Stimulated activated CD4-positive, alpha-beta T cell treated with anti-CD3 and anti-CD28 coated beads, Interleukin-15, amount 100 ng/mL, for 24 hours (primary cell): ENCODE measurements at places on chromosomes 5 and 9.

DNA sequence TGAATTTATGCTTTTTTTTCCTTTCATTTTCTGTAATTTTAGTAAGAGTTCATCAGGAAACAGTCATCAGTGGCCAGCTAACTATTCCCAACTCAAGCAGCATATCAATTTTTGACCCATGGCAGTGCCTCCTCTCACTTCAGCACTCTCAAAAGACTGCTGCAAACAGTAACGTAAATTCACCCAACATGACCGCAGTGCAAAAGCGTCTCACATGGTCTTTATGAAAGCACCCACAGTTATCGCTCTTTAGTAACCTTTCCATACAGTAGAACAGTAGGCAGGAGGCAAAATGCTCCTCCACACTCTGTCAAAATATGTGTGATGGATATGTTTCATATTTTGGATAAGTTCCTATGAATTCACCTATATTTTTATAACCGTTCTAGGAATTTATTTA is 48.6 kb downstream of the PARP8 start:
- DNase-seq = no peak

DNA sequence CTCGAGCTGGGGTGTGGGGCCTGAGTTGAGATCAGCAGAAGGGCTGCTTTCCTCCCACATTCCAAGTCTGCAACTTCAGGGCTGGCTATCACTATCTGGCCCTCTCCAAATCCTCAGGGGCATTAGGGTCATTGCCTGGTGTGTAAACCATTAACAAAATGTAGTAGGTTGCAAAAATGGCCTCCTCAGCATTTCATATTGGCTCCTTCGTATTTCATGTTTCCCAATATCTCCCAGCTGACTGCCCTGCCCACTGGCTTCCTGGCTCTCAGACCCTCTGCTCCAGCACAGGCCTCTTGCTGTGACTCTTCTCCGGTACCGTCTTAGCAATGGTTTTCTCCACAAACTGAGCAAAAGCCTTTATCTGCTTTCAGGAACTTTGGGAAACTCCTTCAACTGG is 113.8 kb downstream of the GADD45G start:
- DNase-seq = no peak

GRCh38 chr5:139884734-139885133 is 89.1 kb downstream of the PSD2 start:
- no peak for DNase-seq

DNA sequence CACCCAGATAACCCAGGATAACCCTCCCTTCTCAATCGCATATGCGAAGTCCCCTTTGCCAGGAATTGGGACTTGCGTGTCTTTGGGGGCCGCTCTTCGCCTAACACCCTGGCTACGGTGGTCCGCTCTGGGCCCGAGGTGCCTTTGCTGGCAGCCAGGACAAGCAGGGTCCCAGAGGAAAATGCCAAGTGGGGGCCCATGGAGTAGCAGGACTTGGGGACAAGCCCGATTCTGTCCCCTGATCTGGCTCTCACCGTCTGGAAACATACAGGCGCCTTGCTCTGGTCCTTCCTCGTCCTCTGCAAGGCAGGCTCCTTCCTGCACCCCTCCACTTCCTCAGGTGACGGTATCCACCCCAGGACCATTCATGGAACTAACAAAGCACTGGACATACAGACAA is 78.1 kb upstream of the UNC5A start:
- no peak for DNase-seq

DNA sequence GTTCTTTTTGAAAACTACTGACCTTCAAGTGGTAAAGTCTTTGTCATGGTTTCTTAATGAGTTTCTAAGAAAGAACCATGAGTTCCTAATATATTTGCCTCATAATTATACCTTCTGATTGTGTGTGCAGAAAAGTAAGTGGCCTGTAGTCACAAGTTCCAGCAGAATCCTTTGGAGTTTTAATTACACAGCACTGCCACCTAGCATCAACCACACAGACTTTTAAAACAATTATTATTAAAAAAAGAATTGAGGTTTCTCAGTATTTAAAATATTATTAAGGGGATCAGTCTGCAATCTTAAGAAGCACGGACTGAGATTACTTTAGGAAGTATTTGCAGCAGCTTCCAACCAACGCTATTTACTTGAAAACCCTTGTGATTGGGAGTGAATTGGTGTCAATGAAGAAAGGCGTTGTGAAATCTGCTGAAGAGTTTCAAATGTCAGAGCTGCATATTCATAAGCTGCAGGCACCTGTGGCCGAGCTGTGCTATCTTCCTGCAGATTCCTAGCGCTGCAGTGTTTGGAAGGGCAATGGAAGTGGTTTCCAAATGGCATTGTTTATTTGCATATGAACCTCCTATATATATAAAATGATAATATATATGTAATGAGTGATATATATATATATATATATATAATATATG is 1074.2 kb upstream of the WWC1 start:
- DNase-seq = no peak

GRCh38 chr5:125209650-125210049 is 463.2 kb upstream of the ZNF608 start:
- DNase-seq = no peak

GRCh38 chr5:108523360-108523759 is 141.5 kb upstream of the FBXL17 start:
- DNase-seq = no peak

DNA sequence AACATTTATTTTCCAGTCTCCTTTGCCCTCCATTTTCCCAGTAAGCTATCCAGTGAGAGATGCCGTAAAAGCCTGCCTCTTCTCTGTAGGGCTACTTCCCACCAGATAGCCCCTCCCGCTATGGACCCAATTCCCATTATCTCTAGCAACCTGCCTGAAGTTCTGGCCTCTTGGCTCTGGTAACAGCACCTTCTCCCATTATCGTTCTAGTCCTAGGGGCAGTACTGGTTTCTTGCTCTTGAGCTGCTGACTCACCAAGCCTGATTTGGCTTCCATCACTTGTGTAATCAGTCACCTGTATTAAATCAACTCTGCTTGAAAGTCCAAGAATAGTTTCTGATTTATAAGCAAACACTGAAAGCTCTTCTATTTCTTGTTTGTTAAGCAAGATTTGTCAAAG is 42.8 kb upstream of the PARP8 start:
- no peak for DNase-seq

GRCh38 chr5:157558041-157558595 is 17.5 kb downstream of the ADAM19 start:
- DNase-seq = no peak

DNA sequence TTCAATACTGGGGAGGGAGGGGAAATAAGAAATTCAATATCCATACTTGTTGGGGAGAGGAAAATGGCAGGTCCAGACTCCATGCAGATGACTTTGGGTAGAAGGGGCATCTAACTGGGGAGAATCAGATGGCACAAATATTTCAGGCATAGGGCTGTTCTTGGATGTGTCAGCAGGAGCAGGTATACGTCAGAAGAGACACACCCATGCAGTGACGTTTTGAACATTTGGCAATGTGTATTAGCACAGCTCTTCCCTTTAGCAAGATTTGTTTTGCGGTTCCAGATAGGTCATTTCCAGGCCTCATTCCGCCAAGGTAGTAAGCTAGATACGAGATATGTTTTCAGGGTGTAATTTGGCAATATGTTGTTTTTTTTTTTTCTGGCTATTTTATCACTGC is 187.2 kb upstream of the CDH10 start:
- DNase-seq = no peak

DNA sequence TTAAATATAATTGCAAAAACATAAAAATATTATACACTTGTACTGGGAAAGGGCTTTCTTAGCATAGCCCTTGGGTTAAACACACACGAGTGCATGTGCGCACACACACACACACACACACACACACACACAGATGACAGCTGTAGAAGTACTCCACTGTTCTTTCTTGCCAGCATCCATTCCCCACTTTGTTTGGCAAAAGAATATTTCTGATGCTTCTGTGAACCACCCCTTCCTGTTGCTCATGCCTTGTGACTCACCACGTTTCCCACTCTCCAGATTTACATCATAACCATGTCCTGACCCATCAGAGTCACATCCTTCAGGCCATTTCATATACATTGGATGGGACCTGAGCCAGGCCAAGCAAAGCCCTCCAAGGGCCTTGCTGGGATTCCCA is 280.1 kb downstream of the DNAH5 start:
- DNase-seq = no peak

GRCh38 chr9:80922544-80922943 is 766.8 kb downstream of the TLE1 start:
- no peak for DNase-seq

DNA sequence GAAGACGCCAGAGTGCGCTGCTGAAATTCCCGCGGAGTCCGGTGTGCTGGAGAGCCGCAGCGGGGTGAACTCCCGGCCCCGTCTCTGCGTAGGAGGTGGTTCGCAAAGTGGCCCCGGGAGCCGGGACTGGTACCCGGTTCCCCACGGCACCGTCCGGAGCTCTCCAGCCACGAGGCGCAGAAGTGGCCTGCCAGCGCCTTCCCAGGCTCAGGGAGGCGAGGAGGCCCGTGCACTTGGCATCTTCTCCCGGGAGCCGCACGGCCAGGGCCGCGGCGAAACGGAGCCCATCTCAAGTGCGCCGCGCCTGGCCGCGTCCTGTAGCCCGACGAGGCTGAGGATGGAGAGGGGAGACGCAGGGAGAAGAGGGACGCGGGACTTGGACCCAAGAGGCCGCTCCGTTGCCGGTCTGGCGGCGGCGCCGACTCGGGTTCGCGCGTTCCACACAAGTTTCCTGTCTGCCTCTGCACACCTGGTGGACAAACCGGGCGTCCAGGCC is 1.1 kb upstream of the IRX1 start:
- DNase-seq = no peak

DNA sequence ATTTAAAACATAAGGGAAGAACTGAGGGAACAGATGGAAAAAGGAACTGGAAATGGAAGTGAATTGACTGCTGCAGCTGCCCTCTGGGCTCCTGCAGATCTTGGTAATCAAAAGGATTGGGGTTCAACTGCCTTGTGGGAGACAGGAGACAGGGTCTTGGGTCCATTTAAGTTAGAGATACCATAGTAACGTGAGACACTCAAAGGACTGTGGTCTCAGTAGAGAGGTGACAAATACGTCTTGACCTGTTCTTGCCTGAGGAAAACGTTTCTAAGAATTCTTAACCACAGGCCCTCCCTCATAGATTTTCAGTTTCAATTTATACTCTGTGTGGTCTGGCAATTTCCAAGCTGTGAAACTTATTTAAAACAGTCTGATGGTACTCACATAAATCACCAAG is 100.8 kb upstream of the DHFR start:
- DNase-seq = peak; percentile 10

DNA sequence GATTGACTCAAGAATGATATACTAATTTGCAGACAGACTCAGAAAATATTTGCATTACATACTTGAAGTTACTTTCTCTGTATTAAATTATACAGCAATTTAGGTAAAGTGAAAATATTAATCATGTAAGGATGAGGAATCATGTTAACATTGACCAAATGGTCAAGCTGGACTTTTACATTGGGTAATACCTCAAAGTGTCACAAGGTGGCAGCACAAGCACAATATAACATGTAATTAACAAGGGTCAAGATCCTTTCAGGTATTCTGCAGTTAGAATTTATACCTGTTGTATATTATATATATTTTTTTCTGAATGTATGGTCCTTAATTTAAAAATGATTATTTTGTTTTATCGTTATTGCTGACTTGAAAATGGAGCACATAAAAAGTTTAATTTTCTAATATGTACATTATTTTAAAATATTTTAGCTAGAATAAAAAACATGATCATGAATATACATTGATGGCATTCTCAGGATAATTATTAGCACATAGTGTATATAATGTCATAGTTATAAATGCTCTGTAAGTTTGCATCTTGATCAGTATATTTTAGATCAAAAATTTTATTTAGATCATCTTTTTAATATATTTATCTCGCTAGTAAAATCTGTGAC is 8.6 kb downstream of the HAPLN1 start:
- peak; percentile 14 for DNase-seq

GRCh38 chr9:136827794-136828473 is 14.3 kb upstream of the AJM1 start:
- DNase-seq = no peak

DNA sequence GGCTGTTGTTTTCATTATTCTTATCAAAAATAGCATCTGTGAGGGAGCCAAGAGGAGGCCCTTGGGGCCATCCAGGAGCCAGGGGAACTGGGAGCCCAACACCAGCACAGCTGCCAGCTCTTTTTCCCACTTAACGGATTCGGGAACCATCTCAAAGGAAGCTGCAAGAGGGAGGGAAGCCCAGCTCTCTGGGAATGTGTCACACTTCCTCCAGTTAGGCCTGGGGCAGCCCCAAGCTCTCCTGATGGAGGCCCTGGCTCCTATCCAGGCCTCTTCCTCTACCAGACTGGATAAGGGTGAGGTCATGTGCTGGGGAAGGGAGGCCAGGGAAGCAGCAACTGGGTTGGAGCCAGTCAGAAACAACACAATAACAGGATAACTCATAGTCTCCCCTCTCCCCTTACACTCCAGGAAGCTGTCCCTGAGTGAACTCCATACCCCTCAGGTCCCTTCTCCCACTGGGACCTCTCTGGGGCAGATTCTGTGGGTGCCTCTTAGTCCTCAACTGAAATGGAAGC is 12.7 kb downstream of the CSF2 start:
- DNase-seq = no peak

- DNase-seq = no peak
These were observed 6.7 kb downstream of the KIF2A start for GRCh38 chr5:62312674-62313073.

- DNase-seq = no peak
These were observed 38.3 kb upstream of the KCNV2 start for GRCh38 chr9:2679011-2679410.

GRCh38 chr9:89837934-89838310 is 233.1 kb downstream of the GADD45G start:
- DNase-seq = no peak

DNA sequence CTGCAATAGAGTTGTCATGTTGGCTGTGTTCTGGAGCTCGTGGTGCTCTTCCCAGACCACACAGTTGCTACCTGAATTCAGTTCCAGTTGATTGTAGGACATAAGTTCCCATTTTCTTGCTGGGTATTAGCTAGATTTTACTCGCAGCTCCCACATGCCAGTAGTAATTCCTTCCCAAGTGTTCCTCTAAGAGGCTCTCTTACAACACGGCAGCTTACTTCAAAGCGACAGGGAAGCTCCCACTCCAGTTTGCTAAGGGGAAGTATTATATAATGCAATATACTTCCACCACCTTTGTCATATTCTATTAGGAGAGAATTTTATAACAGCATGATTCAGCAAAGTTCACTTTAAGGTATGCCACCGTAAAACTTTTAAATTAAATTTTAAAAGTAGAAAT is 623.0 kb downstream of the SLCO4C1 start:
- DNase-seq = no peak

GRCh38 chr5:178437386-178438075 is 152.7 kb downstream of the COL23A1 start:
- DNase-seq = no peak

DNA sequence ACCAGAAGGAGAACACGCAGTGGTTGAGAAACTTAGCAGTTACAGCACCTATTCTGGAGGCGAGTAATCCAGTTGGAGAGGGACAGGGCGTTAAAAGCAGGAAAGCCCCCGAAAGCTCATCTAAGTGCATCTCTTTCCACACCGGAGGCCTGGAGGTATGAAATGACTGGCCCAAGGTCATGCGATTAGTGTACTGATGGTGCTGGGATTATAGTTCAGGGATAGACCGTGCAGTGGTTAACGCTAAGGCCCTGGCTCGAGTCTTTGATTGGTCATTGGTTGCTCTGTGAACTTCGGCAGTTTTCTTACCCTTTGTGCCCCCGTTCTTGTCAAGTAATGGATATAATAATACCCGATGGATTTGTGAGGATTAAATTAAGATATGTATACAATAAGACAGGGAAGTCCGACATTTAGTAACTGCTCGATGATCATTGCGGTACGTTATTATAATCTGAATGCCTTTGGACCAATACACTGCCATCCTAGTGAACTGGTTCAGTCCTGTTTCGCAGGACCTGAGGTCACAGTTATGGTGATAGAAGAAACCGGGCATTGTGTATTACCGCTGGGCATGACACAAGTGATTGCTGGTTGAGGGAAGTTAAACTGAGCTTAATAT is 960 bp downstream of the CANX start:
- DNase-seq = peak; percentile 60
